ENCODE measurements at places on chromosomes 12 and 14.

GRCh38 chr12:75479963-75480461 is 543 bp upstream of the GLIPR1 start:
- no peak for DNase-seq

DNA sequence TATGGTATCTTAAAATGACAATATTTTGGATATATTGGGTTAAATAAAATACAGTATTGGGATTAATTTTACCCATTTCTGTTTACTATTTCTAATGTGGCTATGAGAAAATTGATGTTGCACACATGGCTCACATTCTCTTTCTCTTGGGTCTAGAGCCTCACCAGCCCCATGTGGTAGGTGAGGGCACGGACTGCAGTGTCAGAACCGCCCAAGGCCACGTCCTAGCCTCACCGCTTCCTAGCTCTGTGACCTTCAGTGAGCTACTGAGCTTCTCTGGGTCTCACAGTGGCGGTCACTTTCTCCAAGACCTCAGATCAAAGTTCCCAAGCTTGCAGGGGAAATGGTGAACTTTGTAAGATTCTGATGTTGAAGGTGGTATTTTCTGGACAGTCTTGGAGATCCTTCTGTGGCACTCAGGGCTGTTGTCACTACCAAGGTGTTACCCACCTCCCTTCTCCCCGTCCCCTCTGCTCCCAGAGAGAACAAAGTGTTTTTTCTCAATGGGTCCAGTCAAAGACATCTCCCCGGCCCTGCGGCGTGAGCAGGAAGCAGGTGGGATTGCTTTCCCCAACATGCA is 87.6 kb downstream of the RIN3 start:
- DNase-seq: no peak

GRCh38 chr12:89379148-89379838 is 27.0 kb upstream of the DUSP6 start:
- no peak for DNase-seq

DNA sequence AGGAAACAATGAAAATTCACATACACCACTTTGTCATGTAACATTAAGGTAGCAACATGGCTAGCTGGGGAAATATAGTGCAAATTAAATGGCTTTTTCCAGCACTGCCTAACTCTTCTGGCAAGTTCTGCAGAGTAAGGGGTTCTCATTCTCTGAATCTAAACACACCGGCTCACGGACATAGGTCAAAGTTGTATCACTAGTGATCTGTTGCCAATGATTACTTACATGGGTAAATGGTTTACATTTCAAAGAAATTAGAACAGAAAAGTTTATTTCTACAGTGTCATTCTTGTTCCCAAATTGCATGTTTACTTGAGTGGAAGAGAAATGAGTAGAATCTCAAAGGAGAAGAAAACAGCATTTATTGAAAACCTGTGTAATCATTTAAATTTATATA is 381.9 kb downstream of the PRKD1 start:
- DNase-seq: no peak

DNA sequence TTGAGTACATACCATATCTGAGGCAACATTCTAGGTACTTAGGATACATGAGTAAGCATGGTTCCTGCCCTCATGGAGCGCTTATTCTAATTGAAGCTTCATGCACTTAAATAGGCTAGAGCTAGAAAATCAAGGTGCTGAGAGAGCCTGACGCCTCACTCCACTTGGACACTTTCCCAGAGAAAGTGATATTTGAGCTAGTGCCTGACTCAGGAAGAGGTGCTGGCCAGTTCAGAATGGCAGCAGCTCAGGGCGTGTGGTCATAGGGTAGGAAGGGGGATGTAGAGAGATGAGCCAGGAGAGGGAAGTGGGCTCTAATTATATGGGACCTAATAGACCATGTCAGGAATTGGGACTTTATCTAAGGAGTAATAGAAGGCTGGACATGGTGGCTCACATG is 33.3 kb downstream of the TULP3 start:
- DNase-seq: no peak

DNA sequence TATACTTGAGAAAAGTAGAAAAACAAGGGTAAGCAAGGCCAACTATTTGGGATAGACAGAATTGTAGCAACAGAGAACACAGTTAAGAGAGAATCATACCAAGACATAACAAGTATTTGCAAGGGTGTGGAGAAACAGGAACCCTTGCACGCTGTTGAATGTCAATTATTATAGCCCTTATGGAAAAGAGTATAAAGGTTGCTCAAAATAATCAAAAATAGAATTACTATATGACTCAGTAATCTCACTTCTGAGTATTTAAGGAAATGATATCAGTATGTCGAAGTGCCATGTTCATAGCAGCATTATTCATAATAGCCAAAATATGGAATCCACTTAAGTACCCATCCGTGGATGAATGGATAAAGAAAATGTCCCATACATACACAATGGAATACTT is 193.3 kb downstream of the PHLDA1 start:
- no peak for DNase-seq

- DNase-seq: no peak
Observed at GRCh38 chr12:83335748-83336147, 649.0 kb downstream of the TMTC2 start.

GRCh38 chr12:22765421-22766130 is 140.6 kb downstream of the ETNK1 start:
- no peak for DNase-seq

DNA sequence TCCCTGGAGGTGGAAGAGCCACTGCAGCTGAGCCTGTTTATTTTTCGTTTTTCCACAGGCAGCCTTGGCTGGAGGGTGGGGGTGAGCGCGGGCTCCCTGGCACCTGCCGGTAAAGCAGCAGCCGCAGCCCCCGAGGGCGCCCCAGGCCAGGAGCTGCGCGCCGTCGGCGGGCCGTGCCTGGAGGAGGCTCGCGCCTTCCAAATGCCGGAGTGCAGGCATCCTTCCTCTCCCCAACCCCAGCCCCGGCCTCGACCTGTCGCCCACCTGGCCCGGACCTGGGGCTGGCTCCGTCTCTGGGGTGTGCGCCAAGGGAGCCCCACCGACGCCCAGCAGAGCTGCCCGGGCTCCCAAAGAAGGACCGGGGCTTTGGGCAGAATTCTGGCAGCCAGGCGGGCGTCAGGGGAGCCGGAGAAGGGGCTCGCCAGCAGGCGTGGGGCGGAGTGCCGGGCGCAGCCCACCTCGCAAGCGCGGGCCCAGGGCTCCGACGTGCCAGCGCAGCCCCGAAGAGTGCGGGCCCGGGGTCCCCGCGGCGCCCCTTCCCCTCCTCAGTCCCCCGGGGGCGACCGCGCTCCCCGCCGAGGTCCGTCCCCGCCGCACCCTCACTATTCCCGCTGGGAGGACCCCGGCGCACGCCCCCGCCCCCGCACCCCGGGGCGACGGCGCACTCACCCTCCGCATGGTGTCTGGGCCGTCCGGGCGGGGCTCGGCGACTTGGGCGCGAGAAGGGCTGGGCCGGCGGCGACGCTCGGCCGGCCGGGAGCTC is 130.3 kb downstream of the NDUFA12 start:
- no peak for DNase-seq

DNA sequence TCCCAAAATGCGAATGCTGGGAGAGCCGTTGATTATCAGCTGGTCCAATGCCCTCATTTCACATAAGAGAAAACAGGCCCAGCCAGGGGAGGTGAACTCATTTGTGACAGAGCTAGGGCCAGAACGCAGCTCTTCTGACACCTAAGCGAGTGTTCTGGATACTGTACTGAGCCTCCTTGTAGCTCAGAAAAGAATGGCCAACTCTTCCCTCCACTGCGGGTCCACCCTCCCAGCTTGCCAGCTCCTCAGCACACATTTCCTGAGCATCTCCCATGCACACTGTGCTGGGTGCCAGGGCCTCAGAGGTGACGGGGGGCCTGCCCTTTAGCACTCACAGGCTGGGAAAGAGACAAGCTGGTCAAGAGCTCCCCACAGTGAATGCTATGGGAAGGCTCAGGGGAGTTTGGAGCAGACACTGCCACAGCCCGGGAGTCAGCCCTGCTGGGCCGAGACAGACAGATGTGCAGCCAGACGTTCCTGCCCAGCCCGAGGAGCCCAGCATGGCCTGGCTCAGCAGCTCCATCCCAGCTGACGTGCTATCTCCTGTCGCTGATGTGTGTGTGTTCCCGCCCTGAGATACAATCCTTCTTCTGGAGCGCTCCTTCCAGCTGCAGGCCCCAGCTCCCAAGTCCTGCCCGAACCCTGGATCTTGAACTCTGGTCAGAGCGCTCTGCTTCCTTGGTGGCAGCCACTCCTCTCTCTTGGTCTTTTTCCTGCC is 3.5 kb downstream of the CMTM5 start:
- DNase-seq: peak; percentile 21

DNA sequence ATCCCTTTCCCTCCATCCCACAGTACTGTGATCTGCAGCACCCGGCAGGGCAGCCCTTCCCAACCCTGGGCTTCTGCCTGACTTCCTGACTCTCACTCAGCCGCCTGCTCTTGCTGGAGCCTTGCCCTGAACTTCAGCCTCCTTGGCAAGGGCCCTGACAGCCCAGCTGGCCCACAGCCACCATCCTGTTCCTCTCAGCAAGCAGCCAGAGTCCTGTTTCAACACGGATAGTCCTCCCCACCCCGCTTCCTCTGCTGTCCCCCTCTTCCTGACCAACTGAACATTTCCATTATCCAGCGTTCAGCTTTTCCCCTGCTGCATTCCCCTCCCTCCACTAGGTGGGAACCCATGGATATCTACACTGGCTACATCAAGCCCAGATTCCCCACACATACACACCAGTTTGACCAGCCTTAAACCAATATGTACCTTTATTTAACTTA is 74.0 kb upstream of the MDM1 start:
- DNase-seq: peak; percentile 31

GRCh38 chr14:99320105-99320572 is 48.1 kb upstream of the BCL11B start:
- DNase-seq: no peak

- peak; percentile 19 for DNase-seq
Observed at GRCh38 chr12:120474616-120474960, 5.0 kb upstream of the SRSF9 start.

DNA sequence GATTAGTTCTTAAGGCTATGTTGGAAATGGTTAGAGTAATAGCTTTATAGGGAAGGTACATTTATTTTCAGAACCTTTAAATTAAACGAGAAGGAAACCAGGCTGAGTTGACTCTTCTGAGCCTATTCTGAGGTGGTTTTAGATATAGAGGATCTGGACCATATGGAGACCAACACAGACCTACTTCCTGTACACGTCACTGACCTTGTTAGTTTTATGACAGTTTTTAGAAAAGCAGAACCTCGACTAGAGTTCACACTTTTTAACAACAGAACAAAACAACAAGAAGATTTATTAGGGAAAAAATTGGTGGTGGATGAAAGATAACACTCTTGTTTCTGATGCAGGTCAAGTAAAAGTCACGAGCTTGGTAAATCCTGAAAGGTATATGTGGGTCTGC is 107.1 kb downstream of the NPAS3 start:
- no peak for DNase-seq

- DNase-seq: no peak
Observed at GRCh38 chr14:99463974-99464373, 16.7 kb downstream of the SETD3 start.

GRCh38 chr14:104638190-104638589 is 33.6 kb upstream of the TMEM179 start:
- no peak for DNase-seq

DNA sequence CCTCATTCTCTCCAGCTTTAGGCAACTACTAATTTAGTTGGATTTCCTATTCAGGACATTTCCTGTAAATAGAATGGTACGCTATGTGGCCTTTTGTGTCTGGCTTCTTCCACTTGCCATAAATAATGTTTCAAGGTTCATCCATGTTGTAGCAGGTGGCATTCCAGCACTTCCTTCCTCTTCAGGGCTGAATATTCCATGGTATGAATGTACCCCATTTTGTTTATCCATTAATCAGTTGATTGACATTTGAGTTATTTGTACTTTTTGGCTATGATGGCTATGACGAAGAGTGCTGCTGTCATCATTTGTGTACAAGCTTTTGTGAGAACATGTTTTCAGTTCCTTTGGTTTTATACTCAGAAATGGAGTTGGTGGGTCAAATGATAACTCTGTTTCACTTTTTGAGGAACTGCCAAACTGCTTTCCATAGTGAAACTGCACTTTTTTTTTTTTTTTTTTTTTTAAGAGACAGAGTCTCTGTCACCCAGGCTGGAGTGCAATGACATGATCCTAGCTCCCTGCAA is 6.5 kb upstream of the CDK2AP1 start:
- no peak for DNase-seq

Measured in anterior cingulate cortex (tissue), 58 donors.